ENCODE measurements at places on chromosomes 2 and 18.
A peak's percentile ranks its signal among the peaks of the same experiment; 100 is the strongest.

GRCh38 chr18:1499265-1499664 is 594.6 kb downstream of the ADCYAP1 start:
- no peak for DNase-seq

GRCh38 chr2:29218550-29219125 is 103.4 kb downstream of the CLIP4 start:
- no peak for DNase-seq

DNA sequence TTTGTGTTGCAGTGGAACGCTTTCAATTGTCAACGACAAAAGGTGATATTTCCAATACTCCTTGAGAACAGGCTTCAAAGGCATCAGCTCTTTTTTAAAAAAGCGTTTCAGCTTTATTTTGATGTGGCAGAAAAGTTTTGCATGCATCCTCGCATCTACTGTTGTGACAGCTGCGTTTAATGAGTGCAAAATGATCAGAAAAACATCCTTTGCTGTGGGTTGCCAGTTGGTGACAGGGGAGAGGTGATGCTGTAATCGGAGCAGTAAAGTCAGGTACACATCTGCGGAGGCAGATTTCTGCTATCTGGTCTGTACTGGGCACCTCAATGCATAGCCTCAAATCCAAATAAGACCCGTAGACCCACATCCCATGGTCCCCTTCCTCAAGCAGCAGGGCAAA is 91.9 kb upstream of the POU3F3 start:
- no peak for DNase-seq

GRCh38 chr2:108444941-108445840 is 3.8 kb upstream of the GCC2 start:
- DNase-seq: no peak

- DNase-seq: no peak
These were observed 69.0 kb downstream of the CPO start for GRCh38 chr2:207008105-207008990.

DNA sequence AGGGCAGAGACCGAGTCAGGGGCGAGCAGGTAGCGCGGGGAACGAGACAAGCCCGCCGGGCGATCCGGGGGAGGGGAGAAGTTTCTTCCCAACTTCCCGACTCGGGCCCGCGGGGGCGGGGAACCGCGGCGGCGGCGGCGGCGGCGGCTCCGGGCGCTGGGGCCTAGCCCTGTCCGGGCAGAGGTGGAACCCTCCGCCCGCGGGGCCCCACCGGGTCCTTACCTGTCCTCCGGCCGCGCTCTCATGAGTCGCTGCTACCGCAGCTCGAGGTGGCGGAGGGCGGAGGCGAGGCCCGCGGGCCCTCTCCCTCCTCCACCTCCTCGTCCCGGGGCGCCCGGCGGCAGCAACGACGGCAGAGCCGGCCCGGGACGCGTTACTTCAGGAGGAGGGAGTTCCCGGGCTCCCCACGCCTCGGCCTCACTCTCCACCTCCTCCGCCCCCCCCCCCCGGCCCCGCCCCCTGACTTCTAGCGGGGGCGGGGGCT is at the start of gene YES1:
Gene YES1, minus strand, starts transcription at position 351 of the 484 bp plus-strand sequence. CDS start 55,415 bp downstream, outside the sequence.
- peak; percentile 81 for DNase-seq

DNA sequence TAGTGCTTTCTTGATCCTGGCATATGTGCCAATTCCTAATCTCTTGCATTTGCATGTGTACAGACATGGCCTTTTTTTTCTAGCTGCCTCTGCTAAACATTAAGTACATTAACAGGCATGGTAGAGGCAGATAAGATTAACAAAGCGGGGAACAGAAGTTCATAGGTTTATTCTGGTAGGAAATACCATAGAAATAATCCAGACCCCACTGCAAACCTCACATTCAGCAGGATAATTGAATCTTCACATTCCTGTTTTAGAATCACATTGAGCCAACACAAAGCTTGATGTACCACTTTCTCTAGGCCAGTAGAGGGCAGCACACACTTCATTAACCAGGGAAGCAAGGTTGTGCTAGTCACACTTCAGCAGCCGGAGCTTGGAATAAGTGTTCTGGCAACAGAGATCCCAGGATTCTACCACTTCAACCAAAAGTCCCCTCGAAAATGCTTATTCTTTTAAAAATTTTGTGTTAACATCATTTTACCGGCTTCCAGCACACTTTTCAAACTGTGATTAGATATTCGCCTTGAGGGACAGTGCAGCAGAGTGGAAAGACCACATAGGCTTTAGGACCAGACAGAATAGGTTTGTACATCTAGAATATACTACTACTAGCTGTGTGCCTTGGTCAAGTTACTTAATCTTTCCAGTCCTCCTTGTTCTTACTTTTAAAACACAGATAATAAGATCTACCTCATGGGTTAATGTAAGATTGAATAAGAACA is 420.2 kb upstream of the CHST9 start:
- DNase-seq: no peak

DNA sequence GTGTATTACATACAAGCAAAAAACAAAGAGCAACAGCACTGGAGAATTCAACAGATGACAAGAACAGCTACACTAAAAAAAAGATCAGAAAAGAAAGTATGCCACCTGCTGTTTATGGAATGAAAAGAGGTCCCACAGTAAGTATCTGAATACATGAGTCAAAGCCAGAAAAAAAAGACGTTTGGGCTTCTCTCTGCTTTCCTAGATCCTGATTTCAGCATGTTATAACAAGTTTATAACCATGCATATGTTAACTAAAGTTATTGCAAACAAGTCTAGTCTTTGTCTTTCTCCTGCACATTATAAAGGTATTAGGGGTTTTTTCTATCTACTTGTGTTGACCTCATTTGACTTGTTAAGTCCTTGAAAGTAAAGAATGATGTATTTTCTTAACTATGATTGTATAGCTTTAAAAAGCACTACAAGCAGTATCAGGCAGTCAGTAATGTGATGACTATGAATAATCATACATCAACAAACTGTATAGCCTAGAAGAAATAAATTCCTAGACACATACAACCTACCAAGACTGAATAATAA is 108.5 kb upstream of the COL5A2 start:
- peak; percentile 8 for DNase-seq

DNA sequence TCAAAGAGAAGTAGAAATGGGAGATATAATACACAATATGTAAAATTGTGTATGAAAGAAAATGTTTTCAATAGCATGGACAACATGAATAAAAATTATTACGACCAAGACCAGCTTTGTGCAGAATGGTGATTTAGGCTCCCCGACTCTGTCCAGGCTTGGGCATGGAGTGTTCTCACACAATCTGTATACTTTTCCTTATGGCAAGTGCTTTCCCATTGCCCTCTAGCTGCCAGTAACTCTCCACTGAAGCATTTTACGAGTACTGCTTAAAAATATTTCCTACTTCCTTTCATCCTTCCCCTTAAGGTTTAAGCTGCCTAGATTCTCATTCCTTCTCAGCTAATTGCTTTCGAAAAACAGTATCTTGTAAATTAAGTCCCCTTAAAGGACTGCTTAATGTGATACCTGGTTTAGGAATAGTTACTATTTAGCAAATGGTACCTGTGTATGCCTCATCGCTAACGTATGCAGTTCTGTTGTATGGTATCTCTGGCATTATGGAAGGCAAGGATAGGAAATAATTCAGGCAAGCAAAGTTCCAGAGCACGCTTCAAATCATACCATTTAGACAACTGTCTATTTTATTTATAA is 714.6 kb downstream of the ERBB4 start:
- no peak for DNase-seq

DNA sequence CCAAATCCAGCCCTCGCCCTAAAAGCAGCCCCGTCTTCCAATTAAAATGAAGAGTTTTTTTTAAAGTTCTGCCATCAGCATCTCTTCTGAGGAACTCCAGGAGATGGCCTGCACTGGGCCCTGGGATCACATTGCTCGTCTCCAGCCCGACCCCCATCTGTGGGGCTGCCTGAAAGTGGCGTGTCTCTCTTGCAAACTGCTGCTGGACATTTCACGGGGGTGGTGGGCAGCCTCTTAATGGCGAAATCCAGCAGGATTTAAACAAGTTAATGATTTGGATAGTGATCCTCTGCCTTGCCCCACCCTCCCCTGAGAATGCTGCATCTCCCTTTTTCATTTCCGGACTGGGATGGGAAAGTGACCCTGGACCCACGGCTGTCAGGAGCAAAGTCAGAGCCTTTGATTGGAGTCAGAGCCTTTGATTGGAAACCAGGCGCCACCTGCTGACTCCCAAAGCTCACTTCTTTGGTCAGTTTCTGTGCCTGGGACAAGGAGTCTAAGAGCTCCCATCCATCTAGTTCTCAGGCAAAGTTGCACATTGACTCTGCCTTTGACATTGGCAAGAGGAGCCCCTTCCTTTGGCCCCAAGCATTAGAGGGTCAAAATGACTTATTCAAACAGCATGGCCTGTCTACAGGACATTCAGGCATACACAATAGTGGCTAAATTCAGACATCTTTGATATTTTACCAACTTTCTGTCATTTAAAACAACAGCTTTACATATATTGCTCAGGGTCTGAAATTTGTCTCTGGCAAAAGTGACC is 155.2 kb downstream of the SH3BP4 start:
- no peak for DNase-seq

DNA sequence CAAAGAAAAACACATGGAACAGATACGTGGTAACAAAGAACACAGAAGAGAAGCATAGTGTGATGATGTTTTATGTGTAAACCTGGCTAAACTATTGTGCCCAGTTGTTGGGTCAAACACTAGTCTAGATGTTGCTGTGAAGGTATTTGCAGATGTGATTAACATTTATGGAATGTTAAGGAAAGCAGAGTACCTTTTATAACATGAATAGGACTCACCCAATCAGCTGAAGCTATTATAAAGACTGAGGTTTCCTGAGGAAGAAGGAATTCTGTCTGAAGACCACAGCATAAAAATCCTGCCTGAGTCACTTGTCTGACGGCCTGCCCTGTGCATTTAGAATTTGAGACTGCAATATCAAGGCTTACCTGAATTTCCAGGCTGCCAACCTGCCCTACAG is 253.1 kb downstream of the DYM start:
- no peak for DNase-seq

DNA sequence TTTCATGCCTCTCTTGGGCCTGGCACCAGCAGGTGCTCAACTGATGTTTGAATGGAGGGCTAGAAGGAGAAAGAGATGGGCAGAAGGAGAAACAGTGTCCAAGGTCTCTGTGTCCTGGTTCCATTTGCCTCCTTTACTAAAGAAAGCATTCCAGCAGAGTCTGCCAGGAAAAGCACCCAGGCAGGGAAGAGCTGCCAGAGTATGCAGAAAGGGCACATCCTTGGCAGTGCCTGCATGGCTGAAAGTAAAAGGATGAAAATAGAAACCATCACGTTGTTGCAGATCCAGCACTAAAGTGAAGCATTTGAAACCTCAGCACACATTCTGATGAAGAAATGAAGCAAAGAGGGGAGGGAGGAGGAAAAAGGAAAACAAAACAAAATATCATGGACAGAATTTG is 142.2 kb downstream of the ESCO1 start:
- no peak for DNase-seq

- no peak for DNase-seq
These were observed 690.6 kb upstream of the SLC8A1 start for GRCh38 chr2:41142478-41142877.

DNA sequence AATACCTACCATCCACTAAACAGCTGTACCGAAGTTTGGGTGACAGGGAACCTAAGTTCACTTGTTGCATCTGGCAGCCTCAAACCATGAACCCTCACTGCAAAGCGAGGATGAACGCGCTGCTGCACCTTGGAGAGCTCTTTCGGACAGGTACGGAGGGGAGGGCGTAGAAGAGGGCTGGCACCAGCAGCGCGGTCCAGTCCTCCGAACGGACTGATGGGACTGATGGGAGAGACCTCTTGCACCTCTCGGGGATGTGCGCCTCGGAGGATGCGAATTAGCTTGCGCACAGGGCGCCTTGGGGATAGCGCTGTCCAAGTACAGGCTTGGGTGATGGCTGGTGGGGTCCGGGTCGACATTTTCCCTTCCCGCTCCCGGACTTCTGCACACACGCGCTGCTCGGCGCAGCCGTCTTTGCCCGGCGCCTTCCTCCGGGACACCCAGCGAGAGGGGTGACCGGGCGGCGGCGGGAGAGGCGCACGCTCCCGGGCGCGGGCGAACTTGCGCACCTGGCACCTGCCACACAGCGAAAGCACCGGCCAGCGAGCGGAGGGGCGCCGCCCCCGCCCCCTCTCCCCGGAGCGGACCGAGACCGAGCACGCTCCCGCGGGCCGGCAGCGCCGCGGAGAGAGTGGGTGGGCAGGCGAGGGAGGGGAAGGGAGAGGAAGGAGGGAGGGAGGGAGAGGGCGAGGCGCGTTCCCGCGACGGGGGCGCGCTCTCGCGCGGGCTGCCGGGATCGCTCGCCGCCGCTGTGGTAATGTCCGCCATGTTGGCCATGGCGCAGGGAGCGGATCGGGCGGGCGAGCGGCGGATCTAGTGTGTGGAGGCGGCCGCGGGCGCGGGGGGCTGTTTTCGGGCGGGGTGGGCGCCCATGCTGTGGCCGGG is at the start of gene EPC2:
Gene EPC2, plus strand, starts transcription at position 754 of the 885 bp plus-strand sequence. CDS start 267 bp downstream, outside the sequence.
- peak; percentile 38 for DNase-seq

DNA sequence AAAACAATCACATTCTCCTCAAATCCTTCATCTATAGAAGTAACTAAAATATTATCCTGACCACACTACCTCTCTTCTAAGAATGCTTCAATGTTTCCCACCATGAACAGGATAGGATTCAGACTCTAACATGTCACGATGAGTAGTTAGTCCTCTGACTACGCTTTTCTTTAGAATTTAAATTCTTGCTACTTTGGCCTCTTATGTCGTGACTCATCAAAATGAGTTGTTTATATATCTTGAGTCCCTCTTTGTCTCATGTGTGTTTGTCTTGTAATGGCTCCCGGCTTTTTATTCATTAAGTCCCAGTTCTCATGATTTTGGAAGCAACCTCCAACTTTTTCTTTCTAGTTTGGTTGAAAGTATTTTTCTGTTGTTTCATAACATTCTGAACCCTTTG is 1289.2 kb downstream of the DSC3 start:
- no peak for DNase-seq

DNA sequence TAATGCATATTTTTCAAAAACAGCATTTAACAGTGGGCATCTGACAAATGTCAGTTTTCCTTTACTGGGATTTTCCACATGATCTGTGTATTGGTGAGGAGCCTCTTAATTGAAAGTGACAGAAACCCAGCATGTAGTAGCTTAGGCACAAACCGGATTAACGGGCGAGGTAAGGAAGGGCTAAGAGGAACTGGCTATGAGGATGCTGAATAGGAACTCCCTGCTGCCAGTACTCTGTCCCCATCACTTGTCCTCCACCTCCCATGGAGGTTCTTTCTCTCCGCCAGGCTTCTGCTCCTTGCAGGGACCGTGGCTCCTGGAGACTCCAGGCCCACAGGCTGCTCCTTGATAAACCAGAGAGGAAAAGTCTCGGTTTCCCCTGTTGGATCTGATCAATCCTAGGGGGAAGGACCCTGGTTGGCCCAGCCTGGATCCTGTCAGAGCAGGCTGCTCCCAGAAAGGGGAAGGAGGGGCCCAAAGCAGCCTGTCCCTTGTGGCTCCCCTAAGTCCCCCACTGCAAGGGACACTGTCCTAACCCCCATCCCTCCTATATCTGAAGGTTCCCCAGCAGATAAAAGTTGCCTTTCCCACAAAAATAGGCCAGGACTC is 10.3 kb downstream of the TEX44 start:
- DNase-seq: no peak

- DNase-seq: no peak
These were observed 67.3 kb downstream of the INPP4A start for GRCh38 chr2:98511981-98512380.
